SK-N-SH treated with all-trans-retinoic acid at 6 μM for 48 hours (cell line): ENCODE measurements at places on chromosomes 7 and 10.
A peak's percentile ranks its signal among the peaks of the same experiment; 100 is the strongest.

DNA sequence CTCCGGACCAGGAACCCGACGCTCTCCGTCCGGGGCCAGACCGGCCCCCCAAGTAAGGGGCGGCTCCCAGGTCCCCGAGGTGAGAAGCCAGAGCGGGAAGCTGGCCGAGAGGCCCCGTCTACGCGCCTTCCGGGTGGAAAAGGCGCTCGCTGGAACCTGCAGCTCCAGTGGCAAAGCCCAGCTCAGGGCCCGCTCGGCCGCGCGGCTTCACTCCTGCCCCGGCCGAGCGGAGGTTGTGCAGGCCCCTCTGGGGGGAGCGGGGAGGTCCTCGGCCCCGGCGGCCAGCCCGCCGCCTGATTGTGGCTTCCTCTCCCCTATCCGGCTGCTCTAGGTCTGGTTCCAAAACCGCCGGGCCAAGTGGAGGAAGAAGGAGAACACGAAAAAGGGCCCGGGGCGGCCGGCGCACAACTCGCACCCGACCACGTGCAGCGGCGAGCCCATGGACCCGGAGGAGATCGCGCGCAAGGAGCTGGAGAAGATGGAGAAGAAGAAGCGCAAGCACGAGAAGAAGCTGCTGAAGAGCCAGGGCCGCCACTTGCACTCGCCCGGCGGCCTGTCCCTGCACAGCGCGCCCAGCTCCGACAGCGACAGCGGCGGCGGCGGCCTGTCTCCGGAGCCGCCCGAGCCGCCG lies 2.9 kb downstream of the UNCX start:
- no peak; the same call in 2 of the 3 replicates for ATAC-seq

GRCh38 chr7:149450821-149451220 lies 10.0 kb downstream of the ZNF777 start:
- ATAC-seq = no peak

DNA sequence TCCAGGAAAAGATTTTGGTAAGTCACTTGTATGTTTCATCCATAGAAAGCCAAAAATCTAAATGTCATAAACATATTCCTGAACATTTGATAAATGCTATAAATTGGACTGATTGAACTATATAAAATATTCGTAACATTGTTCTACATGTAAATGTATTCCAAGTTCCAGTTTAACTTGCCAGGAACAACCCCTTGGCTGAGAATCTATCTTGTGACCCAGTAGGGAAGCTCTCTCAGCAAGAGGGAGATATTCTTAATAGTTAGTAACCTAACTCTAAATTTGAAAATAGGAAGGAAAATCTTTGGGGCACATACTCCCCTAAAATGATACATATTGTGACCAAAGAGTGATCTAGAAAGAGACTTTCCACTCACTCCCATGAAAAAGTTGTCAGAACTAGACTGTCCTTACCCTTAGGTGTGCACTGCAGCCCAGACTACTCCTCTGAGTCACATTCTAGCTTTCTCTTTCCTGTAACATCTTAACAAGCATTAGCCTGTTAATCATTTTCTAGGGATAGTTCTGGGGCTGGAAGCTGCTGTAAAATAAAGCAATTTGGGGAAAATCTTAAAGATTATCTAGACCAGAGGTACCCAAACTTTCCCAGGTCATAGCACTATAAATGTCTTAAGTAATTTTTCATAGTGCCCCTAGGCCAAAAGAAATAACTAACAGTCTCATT lies 73.7 kb upstream of the SKAP2 start:
- no peak for ATAC-seq

DNA sequence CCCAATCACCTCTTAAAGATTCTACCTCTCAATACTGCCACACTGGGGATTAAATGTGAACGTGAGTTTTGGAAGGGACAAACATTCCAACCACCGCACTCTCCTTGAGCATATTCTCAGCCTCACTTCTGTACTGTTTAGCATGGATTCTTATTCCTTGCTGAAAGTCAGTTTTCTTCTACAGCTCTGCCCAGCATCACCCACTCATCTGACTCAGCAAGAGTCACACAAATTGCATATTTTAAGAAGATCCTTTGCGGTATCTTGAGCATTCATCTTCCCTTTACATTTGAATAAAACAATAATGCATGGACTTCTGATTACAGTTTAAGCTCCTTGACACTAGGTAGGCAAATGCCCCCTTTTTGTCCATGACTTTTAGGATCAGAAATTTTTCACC lies 251.6 kb upstream of the MKLN1 start:
- ATAC-seq = peak; percentile 68

- peak; percentile 84 for ATAC-seq
These were observed 171.2 kb downstream of the PRKAG2 start for GRCh38 chr7:151705636-151706276.

- no peak for ATAC-seq
These were observed 31.9 kb upstream of the PWWP2B start for GRCh38 chr10:132365102-132365501.

DNA sequence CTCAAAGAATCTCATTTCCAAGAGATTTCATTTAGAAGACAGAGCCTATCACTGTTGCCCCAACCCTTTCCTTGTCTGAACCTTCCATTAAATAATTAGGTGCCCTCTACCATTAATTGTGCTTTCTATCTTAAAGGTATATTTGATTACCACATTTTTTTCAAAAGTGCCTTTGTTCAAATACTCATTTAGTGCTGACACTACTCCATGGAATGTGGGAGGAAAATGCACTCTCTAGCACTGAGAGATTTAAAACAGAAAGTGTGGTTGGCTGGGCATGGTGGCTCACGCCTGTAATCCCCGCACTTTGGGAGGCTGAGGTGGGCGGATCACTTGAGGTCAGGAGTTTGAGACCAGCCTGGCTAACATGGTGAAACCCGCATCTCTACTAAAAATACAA lies 119.8 kb downstream of the CACNA2D1 start:
- no peak for ATAC-seq

DNA sequence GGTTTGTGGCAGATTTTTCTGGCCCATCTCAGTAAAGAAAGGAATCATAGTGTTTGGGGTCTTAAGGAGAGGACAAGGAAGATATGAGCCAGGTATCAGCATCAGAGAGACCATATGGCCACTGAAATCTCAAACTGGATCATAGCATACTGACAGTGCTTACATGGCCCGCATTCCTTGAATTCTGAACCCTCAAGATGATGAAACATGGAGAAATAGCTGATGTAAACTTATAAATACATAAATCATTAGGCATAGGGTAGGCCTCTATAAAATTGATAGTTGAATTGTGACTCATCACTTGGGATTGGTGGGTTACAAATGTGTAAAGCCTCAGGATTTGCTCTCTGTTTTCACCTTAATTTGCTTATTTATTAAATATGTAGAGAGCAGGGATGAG lies 688.5 kb downstream of the CNTNAP2 start:
- no peak for ATAC-seq

DNA sequence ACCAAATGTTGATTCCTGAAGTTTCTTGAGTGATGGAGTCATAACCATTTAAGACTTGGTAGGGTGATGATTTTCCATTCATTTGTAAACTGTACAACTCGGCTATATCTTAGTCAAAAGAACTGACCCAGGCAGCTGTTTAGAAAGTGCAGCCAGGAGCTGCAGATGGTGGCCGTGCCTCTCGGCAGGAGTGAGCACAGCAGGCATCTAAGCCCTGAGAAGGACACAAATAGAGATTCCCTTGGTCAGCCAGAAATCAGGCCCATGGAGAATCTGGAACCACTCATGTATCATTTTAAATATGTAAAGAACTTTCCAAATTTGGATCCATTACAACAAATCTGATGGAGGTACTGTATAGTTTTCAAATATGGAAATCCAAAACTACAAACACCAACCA lies 177.0 kb upstream of the AKR1E2 start:
- no peak for ATAC-seq

DNA sequence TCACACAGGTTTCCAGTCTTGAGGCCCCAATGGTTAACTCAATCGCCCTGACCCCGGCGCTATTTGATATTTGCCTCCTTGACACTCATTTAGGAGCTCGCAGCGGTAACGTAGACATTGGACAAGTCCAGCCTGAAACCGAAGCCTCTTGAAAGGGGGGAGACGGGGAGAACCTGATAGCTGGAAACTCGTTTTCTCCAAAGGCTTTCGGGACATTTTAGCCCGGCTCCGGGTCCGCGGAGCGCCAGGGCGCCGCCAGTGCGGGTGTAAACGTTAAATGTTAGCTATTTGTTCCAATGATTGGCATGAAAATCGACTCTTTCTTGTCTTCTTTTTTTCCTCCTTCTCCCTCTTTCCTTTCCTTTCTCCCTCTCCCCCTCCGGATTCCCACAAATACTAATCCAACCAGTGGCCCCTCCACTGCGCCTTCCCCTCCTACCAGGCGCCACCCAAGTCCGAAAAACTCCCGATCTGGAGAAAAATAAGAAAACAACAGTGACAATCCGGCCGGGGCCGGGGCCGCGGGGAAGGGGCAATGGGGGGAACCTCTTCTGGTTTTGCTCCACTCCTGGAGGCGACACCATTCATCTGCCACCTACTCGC lies 17.2 kb upstream of the GATA3 start:
- ATAC-seq = no peak

- no peak for ATAC-seq
These were observed 15.9 kb downstream of the KCNH2 start for GRCh38 chr7:150962290-150962552.

GRCh38 chr10:88361995-88362807 lies 220.9 kb downstream of the RNLS start:
- no peak for ATAC-seq

DNA sequence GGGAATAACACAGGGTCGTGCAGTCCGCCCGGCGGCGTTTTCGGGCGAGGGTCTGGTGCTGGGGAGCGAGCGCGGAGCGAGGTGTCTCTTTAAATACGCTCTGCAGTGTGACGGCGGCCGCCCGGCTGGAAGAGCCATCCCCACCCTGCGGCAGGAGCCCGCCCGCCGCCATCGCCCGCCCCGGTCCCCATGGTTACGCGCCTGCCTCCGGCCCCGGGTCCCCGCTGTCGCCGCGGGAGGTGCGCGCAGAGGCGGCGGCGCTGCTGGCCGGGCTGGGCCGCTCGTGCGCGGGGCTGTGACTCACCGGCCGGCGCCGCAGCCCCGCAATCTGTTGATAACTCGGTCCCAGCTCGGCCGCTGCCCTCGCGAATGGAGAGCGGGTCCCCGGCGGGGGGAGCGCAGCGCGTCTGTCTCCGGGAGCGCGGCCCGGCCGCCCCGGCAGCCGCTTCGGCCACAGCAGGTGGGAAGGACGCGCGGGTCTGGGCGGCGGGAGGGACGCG lies at the start of gene ADGRA1:
ADGRA1 (plus strand) TSS at position 246 of the 500 bp plus-strand sequence. CDS start 986 bp downstream, outside the sequence.
- ATAC-seq = no peak
